ENCODE measurements at places on chromosomes 5 and 9.

DNA sequence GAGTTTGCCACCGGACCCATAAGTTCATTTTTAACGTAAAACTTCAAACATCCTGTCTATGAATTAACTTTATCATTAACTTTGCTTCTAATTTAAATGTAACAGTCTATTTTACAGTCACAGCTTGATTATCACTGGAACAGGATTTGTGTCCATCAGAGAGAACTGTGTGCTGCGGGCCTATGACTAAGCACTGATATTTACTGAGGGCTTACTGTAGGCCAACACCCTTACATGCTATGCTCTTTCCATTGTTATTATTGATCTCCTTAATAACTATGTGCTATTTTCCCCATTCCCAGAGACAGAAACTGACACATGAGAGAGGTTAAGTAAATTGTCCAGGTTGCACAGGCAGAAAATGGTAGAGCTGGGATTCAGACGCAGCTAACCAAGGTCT, 24.0 kb upstream of the GPR151 start:
- DNase-seq = no peak

- DNase-seq = no peak
These were observed 112.2 kb downstream of the PIP5K1B start for GRCh38 chr9:68817079-68817875.

- no peak for DNase-seq
These were observed 17.7 kb downstream of the SLC28A3 start for GRCh38 chr9:84322828-84323227.

DNA sequence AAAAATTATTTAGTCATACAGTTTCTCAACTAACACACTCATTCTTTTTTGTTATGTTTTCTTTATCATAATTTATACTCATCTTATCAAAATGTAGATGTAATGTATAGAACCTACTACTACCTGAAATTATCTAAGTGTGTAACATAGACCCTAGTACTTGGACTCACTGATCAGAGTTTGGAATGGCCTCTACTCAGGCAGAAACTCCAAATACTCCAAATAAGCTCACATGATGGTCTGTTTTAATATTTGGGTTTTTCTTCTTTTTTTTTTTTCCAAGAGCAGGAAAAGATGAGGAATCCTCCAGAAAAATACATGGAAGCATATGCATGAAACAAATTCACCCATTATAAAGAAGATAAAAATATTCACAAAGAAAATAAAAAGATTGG, 126.3 kb downstream of the PDE4D start:
- no peak for DNase-seq

GRCh38 chr9:94865582-94866452, 139.3 kb downstream of the AOPEP start:
- no peak for DNase-seq

DNA sequence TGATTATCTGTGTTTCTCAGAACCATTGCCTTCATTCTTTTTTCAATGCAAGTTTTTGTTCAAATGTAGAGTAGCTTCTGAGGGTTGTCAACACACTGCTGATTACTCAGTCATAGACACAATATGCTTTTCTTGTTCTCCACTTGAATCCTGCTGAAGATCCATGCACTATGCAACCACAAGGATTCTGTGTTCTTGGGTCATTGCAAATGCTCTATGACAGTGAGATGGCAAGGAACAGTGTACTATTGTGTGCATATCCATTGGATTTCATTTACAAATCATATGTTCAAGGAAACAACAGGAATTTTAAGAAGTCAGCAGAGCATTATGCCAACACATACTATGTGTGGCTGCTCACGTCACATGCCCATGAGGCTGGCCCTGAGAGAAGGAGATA, 1590.2 kb downstream of the EFNA5 start:
- no peak for DNase-seq

Data from GM10248 (cell line).